ENCODE measurements at places on chromosomes 6 and 20. TPM values are rescaled to one million over a fixed set of nuclear protein-coding genes. Genes with fewer than 3 reads are reported as not detected.

Gene DEF6
- total RNA-seq: 4.9 TPM

Gene POM121L2
- not detected for total RNA-seq

Gene SCRT2
- not detected for total RNA-seq

Gene GNMT
- total RNA-seq: not detected

Gene OPRL1
- total RNA-seq: 1.9 TPM

Gene COX4I2
- not detected for total RNA-seq

Gene HCK
- 7.0 TPM for total RNA-seq

Gene TSPO2
- total RNA-seq: not detected

Gene ULBP2
- total RNA-seq: 0.21 TPM

Gene HRH3
- not detected for total RNA-seq

Gene TMC2
- total RNA-seq: not detected

Gene PCK1
- 0.26 TPM for total RNA-seq

Gene SLC44A4
- total RNA-seq: 5.3 TPM

Gene FERMT1
- 8.5 TPM for total RNA-seq

Gene CD83
- total RNA-seq: 9.6 TPM

Gene SPAG4
- total RNA-seq: 8.4 TPM

Gene GMPR
- total RNA-seq: 1.5 TPM

Gene MRAP2
- total RNA-seq: 1.9 TPM

Gene UNC5CL
- not detected for total RNA-seq

Gene GMEB2
- 9.7 TPM for total RNA-seq

Gene HAO1
- total RNA-seq: not detected

Gene ALDH5A1
- 8.5 TPM for total RNA-seq

Gene ZC2HC1B
- total RNA-seq: not detected

Gene RAET1E
- 0.55 TPM for total RNA-seq

Gene BPI
- total RNA-seq: 0.27 TPM

Gene FAM209B
- 0.79 TPM for total RNA-seq

Gene C6orf118
- not detected for total RNA-seq
